ENCODE measurements at places on chromosomes 5 and 9.

DNA sequence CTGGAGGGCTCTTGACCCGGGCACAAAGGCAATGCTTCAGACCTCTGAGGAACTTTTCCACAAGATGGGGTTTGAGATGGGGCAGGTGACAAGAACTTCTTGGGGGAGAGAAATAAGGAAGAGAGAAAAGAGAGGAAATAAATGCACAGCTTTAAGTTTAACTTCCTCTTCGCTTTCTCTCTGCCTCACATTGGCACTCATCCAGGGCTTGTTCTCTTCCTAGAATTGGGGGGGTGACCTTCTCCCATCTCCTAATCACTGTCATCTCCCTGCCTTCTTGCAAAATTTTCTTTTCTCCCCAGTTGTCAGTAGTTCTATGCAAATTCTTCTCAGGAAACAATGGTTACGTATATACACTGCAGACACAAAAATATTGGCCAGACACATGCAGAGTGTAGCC is 19.1 kb upstream of the ADCY2 start:
- no peak for DNase-seq

DNA sequence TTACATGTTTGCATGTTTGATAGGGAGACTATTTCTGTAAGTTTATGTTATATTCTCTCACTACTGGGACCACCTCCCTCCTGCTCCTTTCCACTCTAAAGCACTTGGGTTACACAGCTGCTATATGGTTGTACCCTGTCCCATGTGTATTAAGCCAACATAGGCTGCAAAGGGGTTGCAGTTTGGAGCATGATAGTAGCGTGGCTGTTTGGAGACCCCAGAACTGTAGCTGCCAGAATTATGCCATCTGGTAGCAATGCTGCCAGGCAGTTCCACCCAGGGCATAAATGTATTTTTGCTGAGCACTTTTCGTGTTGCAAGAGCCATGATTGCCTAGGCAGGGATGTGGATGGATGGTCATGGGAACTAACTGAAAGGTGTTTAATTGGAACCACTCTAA is 81.8 kb downstream of the CNTLN start:
- DNase-seq: no peak

DNA sequence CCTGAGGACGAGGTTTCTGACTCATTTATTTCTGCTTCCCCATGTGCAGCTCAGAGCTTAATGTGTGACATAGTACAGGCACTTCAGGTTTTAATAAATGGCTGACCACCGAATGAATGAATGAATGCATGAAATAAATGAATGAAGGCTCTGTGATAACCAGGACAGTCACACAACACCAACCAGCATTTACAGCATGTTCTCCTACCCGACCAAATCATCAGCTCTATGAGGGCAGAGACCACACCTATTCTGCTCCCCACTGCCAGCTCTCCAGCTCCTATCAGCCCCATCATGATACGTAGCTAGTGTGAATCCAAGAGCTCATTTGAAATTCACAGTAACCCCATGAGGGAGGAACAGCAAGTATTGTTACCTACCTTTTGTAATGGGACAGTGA is 4.8 kb downstream of the TMOD1 start:
- DNase-seq: no peak

DNA sequence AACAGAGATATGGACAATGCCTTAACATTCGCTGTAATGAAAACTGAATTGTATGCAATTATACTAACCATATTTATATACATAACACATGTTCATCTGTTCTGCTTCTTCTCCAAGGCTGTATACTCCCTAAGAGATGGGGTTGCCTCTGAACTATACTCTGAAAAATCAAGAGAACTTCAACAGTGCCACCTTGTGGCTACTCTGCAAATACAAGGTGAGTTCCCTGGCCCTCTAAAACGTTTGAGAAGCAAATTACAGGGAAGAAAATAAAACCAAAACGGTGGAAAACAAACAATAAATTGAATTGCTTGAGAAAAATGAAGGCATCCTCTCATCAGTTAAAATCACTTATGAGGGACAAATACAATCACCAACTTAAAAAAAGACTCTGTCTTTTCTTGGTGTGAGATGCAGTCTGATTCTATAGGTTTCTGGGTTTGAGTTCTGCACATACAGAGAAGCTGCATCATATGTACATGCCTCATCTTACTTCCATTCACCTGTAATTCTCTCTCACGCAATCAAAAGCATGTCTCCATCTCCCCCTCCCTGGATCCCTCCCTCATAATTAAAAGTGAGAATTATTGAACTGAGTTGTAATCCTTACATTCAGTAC is 98.6 kb downstream of the FBXW11 start:
- DNase-seq: no peak

DNA sequence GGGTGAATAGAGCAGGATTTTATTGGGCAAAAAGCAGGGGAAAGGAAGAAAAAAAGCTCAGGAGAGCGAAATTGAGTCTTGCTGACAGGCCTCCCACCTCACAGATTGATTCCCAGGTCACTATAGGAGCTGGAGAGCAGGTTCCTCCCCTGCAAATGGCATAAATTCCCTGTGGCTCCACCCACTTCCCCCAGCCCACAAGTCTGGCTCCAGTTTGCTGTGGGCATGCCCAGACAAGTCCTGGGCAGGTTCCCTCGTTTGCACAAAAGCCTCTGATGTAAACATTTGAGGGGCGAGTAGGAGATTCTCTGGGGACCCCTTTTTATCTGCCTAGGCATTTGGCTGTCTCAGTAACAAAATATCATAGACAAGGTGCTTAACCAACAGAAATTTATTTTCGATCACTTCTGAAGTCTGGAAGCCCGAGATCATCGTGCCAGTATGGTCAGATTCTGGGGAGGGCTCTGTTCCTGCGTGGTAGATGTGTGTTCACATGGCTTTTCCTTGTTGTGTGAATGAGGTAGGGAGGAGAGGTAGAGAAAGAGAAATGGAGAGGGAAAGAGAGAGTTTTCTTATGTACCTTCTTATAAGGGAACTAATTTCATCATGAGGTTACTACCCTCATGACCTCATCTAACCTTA is 614.5 kb downstream of the MAT2B start:
- DNase-seq: peak; percentile 57

GRCh38 chr9:76454311-76454710 is 4.7 kb upstream of the GCNT1 start:
- no peak for DNase-seq

- DNase-seq: no peak
Observed at GRCh38 chr5:38466424-38467189, 89.8 kb downstream of the LIFR start.

DNA sequence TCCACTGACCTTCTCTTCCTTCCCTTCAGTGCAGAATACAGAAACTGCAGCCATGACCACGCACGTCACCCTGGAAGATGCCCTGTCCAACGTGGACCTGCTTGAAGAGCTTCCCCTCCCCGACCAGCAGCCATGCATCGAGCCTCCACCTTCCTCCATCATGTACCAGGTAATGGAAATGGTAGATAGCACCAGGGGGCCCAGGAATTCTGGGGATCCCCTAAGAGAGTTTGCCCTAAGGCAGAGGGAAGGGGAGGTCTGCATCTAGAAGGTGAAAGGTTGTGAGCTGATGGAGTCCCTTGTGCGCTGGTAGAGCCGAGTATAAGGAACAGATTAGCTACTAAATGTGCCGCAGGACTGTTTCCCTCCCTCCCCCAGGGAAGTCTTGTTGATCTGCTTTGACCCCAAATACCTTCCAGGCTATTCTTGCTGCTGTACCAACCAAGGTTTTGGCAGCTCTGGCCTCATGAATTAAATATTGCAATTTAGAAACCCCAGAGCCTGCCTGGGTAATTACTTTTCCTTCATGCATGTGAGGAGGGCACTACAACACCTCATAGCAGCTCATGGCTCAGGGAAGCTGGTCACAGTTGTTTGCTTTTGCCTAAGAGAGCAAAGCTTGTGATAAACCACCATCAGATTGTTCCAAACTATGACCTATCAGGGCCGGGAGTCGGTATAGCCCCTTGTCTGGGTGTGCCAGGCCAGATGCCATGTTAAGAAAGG is 19.6 kb downstream of the CYFIP2 start:
- no peak for DNase-seq

DNA sequence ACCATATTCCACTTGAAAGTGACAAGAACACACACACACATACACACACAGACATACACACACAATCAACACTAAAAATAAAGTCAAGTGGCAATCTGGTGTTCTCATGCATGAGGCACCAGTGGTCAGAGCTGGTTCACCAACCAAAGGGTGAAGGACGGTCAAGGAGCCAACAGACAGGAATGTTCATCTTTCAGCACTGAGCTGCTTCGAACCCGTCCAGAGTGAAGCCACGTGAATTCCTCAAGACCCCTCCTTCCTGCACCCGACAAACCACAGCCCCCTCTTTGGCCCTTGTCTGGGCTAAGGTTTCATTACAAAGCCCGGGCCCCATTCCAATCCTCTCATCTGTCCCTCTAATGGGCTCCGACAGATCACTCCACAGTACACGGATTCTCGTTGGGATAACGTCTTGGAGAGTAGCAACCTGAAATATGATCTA is 84.5 kb upstream of the SMIM23 start:
- no peak for DNase-seq

GRCh38 chr5:151637676-151638075 is 46.5 kb upstream of the FAT2 start:
- no peak for DNase-seq

GRCh38 chr5:159902444-159903121 is 13.7 kb upstream of the ADRA1B start:
- no peak for DNase-seq

GRCh38 chr9:77843076-77843870 is 188.3 kb downstream of the GNAQ start:
- no peak for DNase-seq

DNA sequence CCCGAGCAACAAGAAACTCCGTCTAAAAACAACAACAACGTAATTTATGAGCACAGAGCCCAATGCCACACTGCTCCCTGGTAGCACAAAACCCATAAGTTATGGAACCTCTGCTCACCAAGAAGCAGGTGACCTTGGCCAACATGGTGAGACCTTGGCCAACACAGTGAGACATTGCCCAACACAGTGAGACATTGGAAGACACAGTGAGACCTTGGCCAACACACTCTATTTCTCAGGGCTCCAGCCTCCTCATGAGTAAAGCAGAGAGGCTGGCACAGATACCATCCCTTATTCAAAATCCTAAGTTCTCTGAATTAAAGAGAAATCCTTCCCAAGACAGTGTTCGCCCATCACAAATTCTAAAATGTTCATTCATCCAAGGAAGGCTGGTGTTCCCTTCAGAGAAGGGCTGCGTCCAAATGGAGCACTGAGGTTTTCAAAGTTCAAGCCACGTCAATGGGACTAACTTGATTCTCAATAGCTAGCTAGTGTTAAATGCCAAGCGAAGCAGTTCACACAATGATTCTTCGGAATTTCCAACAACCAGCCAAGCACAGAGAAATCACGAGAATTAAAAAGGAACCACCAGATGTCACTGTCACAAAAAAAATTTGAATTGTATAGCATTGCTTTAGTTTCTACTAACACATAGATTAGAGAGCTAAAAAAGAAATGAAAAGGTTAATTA is 29.5 kb downstream of the TTC39B start:
- DNase-seq: no peak

DNA sequence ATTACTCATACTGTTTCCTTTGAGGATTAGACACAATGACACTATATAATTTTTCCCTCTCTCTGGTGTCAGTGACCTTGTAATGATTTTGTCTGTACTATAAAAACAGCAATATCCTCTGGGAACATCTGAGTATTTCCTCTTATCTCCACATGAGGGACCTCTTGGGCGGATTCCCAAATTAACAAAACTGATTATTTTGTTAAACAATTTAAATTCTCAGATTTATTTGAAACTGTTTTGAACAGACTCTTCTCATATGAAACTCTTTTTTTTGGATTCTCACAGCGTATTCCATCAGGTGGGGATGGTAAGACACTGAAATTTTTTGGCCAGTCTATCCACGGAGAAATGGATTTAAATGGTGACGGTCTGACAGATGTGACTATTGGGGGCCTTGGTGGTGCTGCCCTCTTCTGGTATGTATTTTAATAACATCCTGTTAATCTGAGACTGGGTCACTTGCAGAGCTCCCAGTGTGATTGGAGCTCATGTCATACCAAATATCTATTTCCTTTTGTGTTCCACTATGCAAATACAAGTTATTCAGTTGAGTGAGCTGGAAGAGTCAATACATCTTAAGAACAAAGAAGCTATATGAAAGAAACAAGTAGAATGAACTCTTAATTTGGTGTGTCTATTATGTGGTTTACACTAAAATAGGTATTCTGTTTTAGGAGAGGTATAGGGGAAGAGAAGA is 73.8 kb upstream of the ITGA2 start:
- no peak for DNase-seq

- no peak for DNase-seq
Observed at GRCh38 chr5:155728146-155728856, 598.7 kb upstream of the SGCD start.

DNA sequence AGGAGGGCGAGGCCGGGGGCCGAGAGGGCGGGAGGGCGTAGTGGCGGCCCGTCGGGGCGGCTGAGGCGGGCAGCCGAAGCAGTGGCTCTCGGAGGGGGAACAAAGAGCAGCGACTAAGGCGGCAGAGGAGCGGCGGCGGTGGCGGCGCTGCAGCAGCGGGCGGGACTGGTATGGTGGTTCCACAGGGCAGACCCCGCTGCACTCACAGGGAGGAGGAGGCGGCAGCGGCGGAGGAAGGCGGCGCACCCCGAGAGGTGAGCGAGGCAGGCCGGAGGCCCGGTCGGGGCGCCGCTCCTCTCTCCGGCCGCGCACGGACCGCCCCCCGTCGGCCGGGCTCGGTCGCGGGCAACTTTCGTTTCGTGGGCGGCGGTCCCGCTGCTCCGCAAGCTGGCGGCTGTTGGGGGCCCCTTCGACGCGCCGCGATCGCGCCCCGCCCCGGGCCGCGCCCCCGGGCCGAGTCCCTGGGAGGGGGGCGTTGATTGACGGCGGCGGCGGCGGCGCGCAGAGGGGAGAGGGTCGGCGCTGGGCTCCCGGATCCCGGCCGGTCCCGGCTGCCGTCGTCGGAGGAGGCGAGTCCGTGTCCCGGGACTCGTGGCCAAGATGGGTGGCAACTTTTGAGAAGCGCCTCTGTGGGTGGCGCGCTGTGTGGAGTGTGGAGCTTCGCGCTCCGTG is 467 bp downstream of the CNOT6 start:
- no peak for DNase-seq

GRCh38 chr5:21688655-21689054 is 1164.5 kb downstream of the CDH12 start:
- DNase-seq: no peak

DNA sequence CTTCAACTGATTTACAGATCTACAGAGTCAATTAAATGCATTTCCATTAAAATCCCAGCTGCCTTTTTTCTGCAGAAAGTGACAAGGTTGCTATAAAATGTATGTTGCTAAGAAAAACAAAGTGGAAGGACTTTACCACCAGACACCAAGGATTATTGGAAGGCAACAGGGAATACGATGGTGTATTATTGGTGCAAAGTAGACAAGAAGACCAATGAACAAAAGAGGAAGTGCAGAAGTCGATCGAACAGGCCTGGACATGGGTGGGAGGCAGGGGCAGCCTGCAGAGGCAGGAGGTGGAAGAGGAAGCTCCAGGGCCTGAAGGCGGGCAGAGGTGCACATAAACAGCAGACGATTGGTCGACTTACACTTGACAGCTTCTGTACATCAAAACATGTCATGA is 10.6 kb upstream of the SLC6A19 start:
- DNase-seq: no peak

- DNase-seq: no peak
Observed at GRCh38 chr5:138492560-138493045, 27.3 kb downstream of the EGR1 start.

- no peak for DNase-seq
Observed at GRCh38 chr9:107299437-107299836, 16.4 kb downstream of the RAD23B start.

Measured in iPS DF 19.7 (cell line).